ENCODE measurements at places on chromosomes 5 and 9. TPM values are rescaled to one million over a fixed set of nuclear protein-coding genes. Genes with fewer than 3 reads are reported as not detected.

DNA sequence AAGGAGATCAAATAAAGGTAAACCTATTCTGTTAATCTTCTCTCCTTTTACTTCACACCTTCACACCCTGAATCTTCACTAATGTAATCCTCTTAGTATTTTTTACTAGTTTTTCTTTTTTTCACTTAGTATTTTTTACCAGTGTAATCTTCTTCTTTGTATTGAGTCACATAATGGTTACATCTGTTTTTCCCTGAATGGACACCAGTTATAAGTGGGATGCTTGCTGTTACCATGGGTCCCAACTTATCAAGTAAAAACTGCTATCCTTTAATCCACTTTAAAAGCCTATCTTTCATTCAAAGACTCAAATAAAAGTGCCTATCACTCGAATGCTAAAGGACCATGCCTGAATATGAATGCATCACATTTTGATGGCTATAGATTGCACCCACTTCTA is 15.1 kb downstream of the ZFAND5 start:
- DNase-seq, result no peak

GRCh38 chr5:137209232-137209809 is 289.8 kb downstream of the SPOCK1 start:
- DNase-seq, result no peak

Gene TGFBI
- 28.9 TPM for total RNA-seq

Gene SMIM3
- 7.0 TPM for total RNA-seq

GRCh38 chr5:180541710-180542109 is 47.5 kb downstream of the CNOT6 start:
- no peak for DNase-seq

DNA sequence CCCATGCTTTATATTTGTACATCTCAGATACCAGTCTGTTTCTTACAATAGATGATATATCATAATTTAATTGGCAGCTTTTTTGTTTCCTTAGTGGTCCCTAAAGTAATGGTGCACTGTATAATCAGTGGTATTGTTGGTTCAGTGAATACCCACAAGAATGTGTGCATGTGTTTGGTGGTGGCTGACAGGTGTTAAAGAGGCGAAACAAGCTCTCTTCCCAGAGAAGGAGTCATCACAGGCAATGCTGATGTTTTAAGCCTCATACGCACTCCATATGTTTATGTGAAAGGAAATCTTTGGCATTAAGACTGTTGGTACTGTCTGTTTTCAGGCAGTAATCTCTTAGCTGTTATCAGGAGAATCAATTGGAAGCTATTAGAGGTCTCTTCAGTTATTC is 49.2 kb upstream of the KIAA1958 start:
- DNase-seq, result no peak

Gene LIFR
- 74.5 TPM for total RNA-seq

GRCh38 chr5:141042555-141042954 is 8.6 kb upstream of the PCDHB1 start:
- no peak for DNase-seq

Gene RNF183
- not detected for total RNA-seq

- no peak for DNase-seq
Observed at GRCh38 chr5:177228751-177229150, 74.8 kb downstream of the RAB24 start.

DNA sequence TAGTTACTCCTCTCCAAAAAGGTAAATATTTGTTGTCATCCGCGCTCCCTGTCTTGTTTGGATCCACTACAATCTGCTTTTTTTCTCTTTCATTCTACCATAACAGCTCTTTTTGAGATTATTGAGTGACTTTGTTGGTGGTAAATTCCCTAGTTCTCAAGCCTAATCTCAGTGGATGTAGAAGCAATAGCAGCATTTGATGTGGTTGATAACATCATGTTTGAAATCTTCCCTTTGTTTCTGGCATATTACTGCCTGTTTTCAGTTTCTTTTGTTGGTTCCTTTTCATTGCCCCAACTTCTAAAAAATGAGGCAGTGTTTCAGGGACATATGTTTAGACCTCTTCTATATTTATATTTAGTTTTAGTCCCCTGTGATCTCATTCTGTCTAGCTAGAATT is 8.9 kb downstream of the CDC42SE2 start:
- no peak for DNase-seq

DNA sequence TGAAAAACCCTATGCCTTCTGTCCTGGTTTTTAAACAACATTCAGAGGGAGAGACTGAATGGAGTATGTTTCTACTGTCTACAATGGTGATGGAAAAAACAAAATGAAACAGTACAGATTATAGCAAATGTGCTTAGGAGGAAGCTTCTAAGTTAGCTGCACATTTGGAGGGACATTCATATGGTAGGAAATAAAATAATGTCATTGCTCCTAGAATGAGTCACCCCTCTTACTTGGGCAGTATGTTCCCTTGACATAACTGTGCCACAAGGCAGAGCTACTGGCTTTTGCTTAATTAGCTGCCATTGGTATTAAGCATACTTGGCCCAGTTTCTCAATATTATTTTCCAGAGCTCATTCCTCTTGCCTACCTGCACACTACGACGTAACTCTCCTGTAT is 128.9 kb downstream of the GDNF start:
- no peak for DNase-seq

Gene GLDC
- total RNA-seq, result 0.49 TPM

DNA sequence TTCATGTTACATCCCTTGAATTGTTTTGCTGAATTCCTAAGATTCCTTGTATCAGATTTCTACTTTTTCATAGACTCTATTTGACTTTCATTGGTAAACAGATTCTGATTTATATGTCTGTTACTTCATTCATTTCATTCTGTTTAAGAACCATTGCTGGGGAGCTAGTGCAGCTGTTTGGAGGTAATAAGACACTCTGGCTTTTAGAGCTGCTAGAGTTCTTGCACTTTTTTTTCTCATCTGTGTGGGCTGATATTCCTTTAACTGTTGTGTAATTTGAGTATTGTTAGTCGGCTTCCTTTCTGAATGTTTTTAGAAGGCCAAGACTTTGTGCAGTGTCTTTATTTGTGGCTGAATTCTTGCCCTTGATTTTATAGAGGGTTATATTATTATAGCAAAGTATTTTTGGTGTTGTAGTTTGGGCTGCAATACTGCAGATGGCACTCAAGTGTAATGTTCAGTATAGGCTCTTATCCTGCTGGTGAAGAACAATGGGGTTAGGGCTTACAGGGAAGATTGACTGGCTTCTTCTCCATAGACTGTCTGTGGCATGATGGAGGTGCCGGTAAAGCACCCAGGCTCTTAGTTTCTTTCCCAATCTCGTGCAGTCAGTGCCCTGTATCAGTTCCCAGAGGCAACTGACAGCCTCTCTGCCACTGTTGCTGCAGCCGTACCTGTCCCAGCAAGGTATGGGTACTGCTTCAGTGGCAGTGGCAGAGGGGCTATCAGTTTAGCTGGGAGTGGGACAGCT is 162.2 kb downstream of the OXCT1 start:
- DNase-seq, result no peak

GRCh38 chr5:41918105-41918504 is 7.0 kb upstream of the FBXO4 start:
- DNase-seq, result no peak

DNA sequence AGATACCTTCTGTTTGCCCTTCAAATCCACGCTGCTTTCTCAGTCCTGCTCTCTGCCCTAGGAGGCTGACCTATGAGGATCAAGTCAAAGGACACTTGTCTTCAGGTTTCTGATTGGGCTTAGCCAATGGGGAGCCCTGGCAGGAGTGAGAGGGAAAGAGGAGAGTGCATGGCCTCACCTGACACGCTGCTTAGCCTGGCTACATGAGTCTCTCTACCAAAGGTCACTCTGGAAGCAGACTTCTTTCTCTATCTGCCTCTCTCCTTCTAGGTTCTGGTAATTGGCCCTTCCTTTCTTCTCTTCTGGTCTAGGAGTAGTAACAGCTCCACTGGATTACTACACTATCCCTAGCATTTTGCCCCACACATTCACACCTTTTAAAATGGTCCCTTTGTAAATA is 13.1 kb downstream of the ARSB start:
- no peak for DNase-seq

GRCh38 chr5:131378721-131379541 is 115.1 kb downstream of the CDC42SE2 start:
- DNase-seq, result no peak

- no peak for DNase-seq
Observed at GRCh38 chr5:6686915-6687409, 26.3 kb upstream of the TENT4A start.

GRCh38 chr9:131693651-131694597 is 46.0 kb downstream of the RAPGEF1 start:
- no peak for DNase-seq

GRCh38 chr9:12783767-12784460 is 9.1 kb downstream of the LURAP1L start:
- DNase-seq, result no peak

Gene ADAMTS6
- total RNA-seq, result 0.34 TPM

Gene ROR2
- 0.11 TPM for total RNA-seq

DNA sequence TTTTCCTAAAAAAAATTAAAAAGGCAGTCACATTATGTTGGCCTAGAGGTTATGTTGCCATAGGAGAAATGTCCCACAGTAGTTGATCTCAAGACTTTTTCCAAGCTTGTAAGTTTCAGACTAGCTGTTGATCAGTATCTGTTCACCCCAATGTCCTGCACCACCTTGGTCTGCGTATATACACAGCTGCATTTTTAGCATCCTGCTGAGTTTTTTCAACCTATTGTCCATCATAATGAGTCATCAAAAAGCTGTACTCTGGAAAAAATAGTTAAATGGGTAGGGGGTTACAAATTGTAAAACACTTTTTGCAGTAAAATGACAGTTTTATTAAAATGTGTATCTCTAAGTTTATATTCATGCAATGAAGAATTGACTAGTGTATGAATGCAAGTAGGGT is 53.2 kb upstream of the TMEM171 start:
- DNase-seq, result no peak

DNA sequence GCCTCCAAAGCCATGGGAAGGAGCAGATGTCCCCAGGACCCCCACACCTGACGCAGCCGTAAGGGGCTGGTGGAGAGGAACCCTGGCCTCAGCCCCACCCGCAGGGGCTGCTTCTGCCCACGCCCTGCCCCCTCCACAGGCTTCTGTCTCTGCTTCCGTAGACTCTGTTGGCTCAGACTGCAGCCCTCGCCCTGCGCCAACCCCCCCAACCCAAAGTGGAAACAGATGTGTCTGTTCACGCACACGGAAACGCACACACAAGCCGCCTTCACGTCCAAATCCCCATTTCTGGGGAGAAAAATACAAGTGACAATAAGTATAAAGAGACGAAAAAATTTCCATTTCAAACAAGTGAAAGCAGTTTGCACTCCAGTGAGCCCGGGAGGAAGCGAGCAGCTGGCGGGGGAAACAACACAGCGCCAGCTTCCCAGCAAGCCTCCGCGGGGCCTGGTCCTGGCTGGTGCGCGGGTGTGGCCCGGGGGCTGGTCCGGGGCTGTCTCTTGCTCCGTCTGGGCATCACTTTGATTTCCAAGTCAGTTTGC is 32.6 kb upstream of the RXRA start:
- peak; percentile 37 for DNase-seq

DNA sequence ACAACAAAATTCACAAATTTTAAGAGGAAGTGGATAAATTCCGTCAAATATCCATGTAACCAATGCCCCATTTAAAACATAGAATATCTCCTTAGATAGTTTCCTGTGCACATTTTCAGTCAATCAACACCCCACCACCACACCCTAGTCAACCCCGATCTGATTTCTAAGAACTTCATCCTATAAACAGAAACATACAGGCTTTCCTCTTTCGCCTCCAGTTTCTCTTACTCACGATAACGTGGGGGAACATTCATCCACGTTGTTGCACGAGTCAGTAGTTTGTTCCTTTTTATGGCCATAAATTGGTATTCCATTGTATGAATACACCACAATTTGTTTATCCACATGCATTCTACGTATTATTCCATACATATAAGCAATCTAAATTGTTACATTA is 35.6 kb upstream of the TRIO start:
- DNase-seq, result no peak

Gene TSSK1B
- not detected for total RNA-seq

DNA sequence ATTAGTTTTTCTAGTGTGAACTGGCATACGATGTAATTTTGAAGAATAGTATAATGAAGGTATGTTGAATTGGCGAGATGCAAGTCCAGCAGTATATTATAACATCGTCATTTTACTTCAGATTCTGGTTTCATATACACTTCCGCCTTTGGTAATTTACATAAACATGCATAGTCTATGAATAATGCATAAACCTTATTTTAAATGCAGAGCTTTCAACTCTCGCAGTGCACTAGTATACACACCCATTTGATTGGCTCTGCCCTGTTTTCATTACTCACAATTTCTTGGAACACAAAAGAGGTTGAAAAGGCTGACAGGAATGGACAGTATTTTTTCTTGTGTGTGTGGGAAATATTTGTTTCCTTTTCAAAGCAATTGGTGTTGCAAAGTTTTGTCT is 128.9 kb upstream of the CCNH start:
- DNase-seq, result no peak

GRCh38 chr9:79237861-79238260 is 333.9 kb upstream of the TLE4 start:
- DNase-seq, result no peak

- DNase-seq, result no peak
Observed at GRCh38 chr5:41406424-41406823, 104.0 kb downstream of the PLCXD3 start.

Gene SELENOP
- total RNA-seq, result 88.4 TPM

Measured in psoas muscle (tissue), 8 donors.